ENCODE measurements at places on chromosomes 2 and 18. TPM values are rescaled to one million over a fixed set of nuclear protein-coding genes. Genes with fewer than 3 reads are reported as not detected.

ASAP2 gene
- 29.5 TPM for total RNA-seq

DNA sequence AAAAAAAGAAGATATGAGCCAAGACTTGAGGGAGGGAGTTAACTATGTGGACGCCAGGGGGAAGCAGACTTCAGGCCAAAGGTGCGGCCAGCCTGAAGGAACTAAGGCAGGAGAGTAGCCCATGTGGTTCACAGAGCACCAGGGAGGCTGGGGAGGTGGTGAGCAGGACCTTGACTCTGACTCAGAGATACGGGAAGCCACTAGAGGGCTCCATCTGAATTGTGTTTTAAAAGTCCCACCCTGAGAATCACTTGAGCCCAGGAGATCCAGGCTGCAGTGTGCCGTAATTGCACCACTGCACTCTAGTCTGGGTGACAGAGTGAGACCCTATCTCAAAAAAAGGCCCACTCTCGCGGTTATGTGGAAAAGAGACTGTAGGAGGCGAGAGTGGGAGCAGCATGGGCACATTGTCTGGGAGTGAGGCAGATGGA lies 12.3 kb downstream of the CEP192 start:
- peak; percentile 29 for DNase-seq

DNA sequence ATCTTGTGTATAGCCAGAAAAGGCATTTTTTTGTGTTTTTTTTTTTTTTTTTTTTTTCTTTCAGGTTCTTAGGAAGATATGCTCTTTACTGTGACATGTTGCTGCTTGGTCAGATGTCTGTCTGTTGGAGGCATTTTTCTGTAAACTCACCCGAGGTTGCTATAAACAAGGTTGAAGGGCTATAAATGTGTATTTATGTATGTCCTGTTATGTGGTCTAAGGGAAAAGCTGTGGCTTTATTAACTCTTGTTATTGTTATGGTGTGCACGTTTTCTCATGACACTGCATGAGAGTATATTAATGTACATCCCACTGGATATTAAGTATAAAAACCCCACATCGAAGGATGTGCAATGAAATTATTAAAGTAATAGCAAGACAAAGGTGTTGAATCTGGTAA lies 102.0 kb downstream of the ZNF532 start:
- no peak for DNase-seq

- no peak for DNase-seq
These were observed 191.9 kb downstream of the ARL4C start for GRCh38 chr2:234304950-234305349.

GRCh38 chr2:391696-392095 lies 103.8 kb upstream of the ALKAL2 start:
- DNase-seq, result no peak

THADA gene
- 57.0 TPM for total RNA-seq

MC5R gene
- not detected for total RNA-seq

KCNJ13 gene
- total RNA-seq, result not detected

DNA sequence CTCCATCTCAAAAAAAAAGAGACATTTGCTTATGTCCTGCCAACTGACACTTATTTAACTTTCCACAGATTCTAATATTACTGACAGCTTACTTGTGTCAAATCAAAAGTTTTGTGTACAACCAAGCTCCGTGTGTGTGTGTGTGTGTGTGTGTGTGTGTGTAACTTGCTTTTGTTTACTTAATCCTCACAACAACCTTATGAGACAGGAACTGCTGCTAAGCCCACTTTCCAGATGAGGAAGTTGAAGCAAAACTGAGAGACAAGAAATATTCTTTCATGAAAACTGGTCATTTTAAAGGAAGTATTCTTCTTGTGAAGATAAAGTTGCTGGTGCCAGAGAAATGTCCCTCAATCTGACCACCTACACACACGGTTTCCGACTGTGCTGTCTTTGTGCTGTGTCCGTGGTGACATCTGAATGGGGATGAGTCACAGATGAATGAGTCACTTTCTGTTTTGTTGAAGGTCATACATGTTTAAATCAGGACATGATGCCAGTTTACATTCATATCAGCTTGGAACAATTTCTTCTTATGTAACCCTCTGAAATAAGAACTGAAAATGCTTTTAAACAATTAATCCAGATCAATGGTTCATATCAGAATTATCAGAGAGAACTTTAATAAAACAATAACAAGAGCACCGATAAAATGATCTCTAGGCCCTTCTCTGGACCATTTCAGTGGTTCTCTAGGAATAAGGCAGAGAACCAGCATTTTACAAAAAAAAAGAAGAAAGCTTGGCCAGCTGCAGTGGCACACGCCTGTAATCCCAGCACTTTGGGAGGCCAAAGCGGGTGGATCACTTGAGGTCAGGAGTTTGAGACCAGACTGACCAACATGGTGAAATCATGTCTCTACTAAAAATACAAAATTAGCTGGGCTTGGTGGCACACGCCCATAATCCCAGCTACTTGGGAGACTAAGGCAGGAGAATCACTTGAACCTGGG lies 95.5 kb downstream of the THNSL2 start:
- DNase-seq, result peak; percentile 4

KANSL1L gene
- 53.6 TPM for total RNA-seq
